ENCODE measurements at places on chromosomes 7 and 10.
A peak's percentile ranks its signal among the peaks of the same experiment; 100 is the strongest.

- no peak for DNase-seq
Measured at GRCh38 chr10:119377451-119377957, 165.0 kb downstream of the RGS10 start.

DNA sequence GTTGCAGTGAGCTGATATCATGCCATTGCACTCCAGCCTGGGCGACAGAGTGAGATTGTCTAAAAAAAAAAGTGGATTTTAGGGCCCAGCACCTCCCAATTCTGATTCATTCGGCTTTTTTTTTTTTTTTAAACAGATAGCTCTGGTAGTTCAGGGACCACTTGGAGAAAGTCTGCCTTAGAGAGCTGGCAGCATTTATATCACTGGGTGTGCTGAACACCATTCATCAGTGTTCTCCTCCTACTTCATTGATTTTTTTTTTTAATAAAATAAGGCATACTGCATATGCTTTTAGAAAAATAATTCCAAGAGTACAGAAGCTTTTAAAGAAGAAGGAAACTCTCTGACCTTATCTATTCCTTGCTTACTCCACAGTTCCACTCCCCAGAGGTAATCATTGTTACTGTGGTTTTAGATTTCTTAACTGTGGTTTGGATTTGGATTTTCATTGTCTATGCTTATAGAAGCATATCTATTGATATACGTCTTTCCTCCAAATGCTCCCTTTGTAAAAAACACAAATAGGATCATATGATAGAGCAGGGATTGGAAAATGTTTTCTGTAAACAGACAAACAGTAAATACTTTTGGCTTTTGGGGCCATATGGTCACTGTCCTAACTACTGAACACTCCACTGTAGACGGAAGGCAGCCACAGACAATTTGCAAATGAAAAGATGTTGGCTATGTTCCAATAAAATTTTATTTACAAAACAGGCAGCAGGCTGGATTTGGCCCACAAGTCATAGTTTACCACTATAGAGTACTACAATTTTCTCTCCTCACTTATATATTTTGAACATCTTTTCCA is 21.1 kb upstream of the SAR1A start:
- no peak for DNase-seq

DNA sequence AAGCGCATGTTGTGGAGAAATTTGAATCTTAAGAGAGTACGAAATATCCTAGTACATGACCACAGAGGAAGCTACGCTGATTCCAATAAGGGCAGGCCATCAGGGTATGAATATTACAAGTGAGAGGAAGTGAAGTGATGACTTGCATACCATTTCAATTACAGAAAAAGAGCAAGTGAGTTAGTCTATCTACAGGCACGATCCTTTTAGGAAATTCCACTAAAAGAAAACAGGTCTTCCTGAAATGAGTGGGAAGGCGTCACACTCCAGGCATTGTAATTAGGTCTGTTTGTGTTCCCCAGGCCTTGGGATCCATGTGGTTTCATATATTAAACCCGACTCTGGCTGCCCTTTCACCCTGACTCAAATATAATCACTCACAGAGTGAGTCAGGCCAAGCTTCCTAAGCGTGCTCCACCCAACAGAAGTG is 152.5 kb downstream of the SEMA3A start:
- no peak for DNase-seq

DNA sequence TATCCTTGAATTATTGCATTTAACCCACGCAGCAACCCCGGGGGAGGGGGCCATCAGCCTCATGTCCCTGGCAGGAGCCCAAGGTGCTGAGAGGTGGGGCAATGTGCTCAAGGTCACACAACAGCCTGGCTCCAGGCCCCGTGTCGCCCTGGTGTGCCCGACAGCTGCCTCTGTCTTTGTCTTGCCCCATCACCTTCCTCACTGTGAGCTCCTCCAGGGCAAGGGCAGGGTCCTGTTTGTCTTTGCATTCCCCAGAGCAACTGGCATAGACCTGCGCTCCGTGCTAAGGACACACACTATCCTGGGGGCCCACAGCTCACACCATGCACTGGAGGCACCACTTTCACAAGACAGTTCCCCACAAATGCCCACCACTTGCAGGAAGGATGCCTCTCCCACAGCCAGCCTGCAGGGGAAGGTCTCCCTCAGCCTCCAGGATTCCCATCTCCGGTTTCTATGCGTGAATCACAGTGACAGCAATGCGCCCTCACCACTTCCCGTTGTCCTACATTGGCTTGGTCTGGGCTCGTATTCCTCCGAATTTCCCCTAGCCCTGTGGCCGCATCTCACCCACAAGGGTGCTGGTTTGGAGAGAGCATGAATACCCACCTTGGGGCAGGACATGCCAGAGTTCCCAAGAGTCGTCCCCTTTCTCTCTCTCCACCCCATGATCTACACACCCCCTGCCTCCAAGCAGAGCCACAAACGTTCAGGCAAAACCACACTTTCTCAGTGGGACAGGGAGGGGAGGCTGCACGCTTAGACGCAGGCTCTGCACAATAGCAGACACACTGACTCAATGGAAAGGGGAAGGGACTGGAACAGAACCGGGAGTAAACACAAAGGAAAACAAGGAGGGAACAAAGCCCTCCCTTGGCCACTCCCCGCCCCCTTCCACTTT is 10.3 kb downstream of the ITPRIP start:
- DNase-seq = peak; percentile 84

- no peak for DNase-seq
Measured at GRCh38 chr7:102318482-102318971, 31.9 kb downstream of the SH2B2 start.

- DNase-seq = no peak
Measured at GRCh38 chr7:131026297-131027000, 292.4 kb upstream of the KLF14 start.

GRCh38 chr7:1357601-1358271 is 101.5 kb downstream of the MICALL2 start:
- no peak for DNase-seq

DNA sequence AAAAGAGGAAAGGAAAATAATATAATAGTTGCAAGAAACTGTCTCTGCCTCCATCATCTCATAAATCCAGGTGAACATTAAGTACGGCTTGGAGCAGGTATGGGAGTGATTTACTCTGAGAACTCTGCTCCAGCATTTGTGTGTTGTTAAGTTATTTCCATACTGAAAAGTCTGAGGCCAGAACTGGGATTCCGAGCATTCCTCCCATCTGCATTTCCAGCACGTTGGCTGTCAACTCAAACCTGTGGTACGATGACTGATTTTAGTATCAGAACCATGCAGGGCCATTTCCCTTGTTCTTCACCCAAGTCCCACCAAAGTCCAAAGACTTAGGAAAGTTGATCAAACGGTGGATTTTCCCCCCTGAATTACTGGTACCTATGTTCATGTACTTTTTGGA is 104.9 kb downstream of the CREB5 start:
- DNase-seq = no peak

- DNase-seq = no peak
Measured at GRCh38 chr7:6545398-6546126, 5.7 kb downstream of the GRID2IP start.

DNA sequence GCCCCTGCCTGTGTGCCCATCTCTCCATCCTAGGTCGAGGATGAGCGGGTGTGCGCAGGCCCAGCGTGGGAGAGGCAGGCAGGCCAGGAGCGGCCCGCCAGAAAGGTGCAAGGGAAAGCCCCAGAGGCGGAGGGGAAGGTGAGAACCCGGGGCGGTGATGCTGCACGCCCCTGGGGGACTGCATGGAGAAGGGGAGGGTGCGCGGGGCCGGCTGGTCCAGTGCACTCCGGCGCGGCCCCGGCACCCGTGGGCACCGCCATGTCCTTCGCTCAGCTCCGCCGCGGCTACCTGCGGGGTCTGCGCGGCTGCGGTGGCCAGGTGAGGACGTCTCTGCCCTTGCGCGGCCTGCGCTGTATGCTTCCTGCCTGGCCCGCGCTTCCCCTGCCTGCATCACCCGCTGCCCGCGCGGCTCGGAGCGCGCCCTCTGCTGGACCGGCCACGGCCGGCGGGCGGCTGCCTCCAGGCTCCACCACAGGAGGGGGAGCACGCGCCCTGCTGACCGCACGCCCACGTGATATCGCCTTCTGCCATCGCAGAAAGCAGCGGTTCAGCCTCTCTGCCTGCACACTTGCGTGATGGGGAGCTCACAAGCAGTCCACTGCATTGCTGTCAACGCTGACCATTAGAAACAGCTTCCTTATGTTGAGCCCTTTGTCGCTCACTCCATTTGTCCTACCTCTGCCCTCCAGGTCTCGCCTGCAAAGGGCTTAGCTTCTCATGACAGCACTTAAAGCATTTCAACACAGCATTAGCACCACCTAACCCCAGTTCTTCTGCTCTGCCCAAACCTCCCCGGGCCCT is 73.9 kb downstream of the CXCL12 start:
- DNase-seq = peak; percentile 89

GRCh38 chr10:104297697-104298660 is 29.0 kb downstream of the GSTO2 start:
- DNase-seq = no peak

- no peak for DNase-seq
Measured at GRCh38 chr10:53864846-53865245, 936.2 kb downstream of the PCDH15 start.

GRCh38 chr7:99825452-99825851 is 2.4 kb upstream of the CYP3A43 start:
- DNase-seq = no peak

GRCh38 chr10:114856544-114857287 is 35.1 kb downstream of the FHIP2A start:
- DNase-seq = no peak

DNA sequence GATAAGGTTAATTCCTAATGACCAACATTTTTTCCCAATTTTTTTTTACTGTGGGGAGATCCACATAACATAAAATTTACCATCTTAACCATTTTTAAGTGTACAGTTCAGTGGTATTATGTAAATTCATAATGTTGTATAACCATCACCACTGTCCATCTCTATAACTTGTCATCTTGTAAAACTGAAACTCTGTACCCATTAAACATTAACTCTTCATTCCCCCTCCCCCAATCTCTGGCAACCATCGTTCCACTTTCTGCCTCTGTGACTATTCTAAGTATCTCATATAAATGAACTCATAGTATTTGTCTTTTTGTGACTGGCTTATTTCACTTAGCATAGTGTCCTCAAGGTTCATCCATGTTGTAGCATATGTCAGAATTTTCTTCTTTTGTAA is 46.0 kb upstream of the HPS1 start:
- DNase-seq = no peak

DNA sequence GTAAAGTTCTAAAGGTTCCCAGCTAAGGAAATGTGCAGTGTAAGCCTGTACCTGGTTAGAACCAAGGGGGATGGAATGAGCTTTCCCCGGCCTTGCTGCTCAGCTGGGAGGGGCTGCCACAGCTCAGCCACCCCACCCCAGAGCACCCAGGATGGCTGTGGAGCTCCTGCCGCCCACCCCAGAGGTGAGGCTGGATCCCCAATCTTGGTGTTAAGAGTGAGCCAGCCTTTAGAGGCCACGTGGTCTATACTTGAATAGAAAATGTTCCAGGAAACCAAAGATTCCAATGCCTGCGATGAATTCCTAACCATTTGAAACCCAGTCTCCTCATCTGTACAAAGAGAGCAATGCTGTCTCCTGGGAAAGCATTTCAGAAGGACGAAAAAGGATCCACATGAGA is 16.5 kb downstream of the DIP2C start:
- no peak for DNase-seq
